ENCODE measurements at places on chromosomes 2 and 18.

DNA sequence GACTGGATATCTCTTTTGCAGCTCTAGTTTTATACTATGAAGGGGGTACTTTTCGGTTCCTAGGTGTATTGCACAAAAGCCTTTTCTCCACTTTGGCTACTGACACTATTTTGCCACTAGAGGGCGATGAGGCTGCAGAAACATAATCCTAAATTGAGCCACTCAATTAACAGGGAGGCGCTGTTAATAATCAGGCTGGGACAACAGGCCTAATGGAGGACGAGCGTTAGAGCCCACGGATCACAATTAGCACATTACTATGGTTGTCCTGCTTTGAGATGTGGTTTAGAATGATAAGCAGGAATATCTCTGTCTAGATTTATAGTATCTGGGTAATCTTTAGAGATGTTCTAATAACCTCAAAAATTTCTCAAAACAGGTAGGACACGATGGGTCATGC is 62.2 kb upstream of the PMAIP1 start:
- DNase-seq = peak; percentile 83

- no peak for DNase-seq
Observed at GRCh38 chr2:231800493-231801091, 14.3 kb downstream of the COPS7B start.

DNA sequence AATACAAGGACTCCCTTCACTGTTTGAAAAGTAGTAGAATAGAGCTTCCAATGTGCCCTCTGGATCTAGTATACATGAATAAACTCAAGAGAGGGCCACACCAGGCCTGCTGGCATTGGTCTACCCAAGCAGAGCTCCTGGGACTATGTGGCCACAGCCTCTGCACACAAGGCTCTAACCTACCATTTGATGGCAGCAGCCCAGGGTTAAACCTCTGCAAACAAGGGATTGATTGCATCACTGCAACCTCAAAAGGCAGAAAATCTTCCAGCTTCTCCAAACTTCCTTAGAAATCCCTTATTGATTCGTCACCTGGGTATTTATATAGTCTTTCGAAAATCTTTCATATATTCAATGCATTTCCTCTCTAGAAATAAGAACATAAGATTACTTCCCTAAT is 147.6 kb upstream of the SETBP1 start:
- no peak for DNase-seq

DNA sequence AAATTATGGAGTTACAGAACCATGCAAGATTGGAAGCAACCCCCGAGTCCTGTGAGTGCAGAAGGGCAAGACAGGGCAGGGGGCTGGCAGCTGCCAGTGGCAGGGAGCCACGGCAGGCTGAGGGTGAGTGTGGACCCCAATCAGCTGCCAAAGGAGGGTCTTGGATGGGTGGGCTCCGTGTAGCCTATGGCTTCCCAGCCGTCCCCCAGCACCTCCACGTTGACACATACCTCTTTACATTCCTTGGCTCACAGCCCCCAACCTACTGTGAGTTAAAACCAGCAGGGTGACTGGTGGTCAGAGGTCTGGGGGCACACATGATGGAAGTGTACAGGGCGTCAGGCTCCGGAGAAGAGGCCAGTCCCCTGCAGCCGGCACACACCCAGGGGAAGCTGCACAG is 60.9 kb upstream of the SALL3 start:
- DNase-seq = no peak

GRCh38 chr2:74991977-74992376 is 33.5 kb downstream of the POLE4 start:
- DNase-seq = no peak

- DNase-seq = no peak
Observed at GRCh38 chr2:75002007-75002406, 43.6 kb downstream of the POLE4 start.

- DNase-seq = no peak
Observed at GRCh38 chr2:29561181-29561580, 360.2 kb downstream of the ALK start.

- no peak for DNase-seq
Observed at GRCh38 chr2:101479328-101479727, 4.4 kb upstream of the RFX8 start.

DNA sequence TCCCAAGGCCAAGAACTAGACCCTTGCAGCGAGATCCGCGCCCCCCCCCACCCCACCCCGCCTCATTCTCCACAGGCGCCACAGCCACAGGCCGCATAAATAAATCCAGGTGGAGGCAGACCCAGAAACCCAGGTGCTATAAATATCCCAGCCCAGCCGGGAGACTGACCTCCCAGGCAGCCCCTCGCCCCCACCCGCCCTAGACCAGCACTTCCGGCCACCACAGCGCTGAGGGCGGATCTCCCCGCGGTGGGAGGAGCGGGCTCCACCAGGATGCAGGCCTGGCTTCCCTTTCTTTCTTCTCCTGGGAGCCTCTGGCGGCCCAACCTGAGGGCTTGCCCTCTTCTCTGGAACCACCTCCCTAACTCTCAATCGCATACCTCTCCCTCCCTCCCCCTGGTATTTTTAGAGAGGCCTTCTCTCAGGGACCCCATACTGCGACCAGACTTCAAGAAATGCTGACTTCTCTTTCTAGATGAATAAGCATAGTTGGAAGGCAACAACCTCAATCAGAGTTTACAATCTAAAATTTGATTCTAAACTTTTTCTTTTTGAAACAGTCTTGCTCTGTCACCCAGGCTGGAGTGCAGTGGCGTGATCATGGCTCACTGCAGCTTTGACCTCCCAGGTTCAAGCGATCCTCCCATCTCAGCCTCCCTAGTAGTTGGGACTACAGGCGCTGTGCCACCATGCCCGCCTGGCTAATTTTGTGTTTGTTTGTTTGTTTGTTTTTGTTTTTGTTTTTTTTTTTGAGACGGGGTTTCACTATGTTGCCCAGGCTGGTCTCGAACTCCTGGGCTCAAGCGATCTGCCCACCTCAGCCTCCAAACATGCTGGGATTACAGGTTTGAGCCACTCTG is 55.0 kb downstream of the PKDCC start:
- DNase-seq = peak; percentile 62

- DNase-seq = no peak
Observed at GRCh38 chr2:177888581-177888980, 184.0 kb downstream of the PDE11A start.

- DNase-seq = no peak
Observed at GRCh38 chr2:9388199-9388681, 35.1 kb downstream of the ITGB1BP1 start.

DNA sequence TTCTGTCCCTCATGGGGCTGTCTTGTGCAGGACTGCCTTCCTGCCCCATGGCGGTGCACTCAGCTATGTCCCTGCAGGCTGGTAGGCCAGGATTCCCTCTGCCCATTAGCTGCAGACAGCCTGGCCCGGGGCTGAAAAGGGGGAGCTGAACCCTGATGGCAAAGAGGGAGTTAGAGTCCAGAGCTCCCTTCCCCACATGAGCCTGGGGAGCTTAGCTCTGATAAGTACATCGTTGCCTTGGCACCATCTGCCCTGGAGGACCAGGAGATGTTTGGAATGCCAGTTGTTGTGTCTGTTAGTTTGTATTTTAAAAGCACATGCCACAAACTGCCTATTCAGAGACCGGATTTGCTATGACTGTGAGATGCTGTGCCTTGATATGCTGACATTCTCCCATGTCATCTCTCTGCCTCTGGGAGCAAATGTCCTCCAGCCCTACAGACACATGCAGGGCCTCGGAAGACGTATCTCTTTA is 65.1 kb upstream of the AFF3 start:
- DNase-seq = no peak

DNA sequence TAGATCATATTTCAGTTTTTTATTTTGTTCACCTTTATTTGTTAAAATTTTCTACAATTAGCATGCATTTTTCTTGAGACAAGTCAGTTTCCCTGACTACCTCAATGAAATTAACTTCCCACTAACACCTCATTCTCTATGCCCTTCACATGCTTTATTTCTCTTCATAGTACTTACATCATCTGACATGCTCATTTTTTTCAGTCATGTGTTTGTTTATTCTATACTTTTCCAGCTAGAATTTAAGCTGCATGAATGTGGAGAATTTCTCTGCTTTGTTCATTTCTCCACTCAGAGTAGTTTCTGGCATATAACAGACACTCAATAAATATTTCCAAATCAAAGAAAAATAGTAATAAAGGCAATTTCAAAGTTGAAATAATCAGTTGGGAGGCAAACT is 78.9 kb upstream of the SCN7A start:
- DNase-seq = no peak

DNA sequence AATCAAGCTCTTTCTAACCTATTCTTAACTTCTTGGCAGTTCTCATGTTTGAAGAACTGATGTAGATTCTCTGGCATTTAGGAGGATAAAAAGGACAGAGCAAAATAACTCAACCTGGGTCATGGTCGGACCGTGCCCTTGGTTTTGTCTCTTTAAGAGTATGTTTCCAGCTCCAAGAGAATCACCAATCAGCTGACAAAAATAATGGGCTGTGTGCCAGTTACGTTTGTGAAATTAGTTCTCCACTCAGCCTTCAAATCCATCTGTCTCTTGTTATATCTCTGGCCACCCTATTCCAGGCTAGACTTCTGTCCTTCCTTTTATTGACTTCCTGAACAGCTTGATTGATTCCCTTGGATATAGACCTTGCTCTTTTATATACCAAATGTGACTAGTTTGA is 225.7 kb downstream of the EPHA4 start:
- no peak for DNase-seq

DNA sequence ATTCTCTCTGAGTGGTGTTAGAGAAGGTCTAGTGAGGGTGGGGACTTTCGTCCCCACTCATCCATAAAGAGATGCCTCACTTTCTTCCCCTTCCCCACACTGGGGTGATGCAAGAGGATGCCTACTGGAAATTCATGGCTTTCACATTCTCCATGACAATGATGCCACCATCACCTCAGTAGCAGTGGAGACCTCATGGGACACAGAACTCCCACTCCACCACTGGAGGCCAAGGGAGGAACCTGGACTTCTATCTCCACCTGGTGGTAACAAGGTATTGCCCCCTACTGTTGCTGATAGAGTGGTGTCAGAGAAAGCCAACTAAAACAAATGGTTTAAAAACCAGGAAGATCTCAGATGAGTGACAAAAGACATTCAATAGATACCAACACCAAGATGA is 110.9 kb downstream of the INHBB start:
- no peak for DNase-seq

DNA sequence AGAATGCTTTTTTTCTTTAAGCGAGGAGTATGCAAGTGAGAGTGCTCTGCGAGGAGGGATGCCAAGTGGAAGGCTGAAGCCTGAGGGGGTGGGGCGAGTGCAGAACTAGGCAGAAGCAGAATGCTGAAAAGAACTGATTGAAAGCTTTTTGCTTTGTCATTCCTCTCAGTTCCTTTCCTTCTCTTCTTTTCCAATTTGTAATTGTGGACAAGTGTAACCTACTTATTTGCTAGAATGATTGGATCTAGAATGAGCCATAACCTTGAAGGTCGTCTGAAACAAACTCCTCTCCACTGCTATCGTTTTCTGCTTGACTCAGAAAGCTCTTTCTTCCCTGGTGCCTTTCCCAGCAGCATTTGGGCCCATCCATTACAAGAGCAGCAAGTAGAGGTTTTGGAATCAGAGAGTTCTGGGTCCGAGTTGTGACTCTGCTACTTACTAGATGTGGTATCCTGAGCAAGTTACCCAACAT is 115.3 kb downstream of the METTL8 start:
- DNase-seq = no peak

DNA sequence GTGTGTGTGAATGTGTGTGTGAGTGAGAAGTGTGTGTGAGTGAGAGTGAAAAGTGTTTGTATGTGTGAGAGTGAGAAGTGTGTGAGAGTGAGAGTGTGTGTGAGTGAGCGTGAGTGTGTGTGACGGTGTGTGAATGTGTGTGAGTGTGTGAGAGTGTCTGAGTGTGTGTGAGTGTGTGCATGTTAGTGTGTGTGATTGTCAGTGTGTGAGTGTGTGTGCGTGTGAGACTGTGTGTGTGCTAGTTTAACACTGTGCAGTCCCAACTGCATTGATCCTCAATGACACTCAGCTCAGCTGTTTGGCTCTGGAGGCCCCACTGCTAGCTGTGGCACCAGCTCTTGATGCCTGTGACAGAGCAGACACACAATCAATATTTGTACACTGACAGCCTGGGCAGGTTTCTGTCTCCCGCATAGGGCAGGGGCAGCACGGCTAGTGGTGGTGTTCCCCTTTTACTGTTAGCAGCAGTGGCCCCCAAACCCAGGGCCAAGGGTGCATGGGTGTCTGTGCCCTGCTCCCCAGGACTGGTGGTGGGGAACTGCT is 135.0 kb downstream of the INHBB start:
- DNase-seq = no peak

- no peak for DNase-seq
Observed at GRCh38 chr2:195330513-195330956, 326.5 kb upstream of the SLC39A10 start.

DNA sequence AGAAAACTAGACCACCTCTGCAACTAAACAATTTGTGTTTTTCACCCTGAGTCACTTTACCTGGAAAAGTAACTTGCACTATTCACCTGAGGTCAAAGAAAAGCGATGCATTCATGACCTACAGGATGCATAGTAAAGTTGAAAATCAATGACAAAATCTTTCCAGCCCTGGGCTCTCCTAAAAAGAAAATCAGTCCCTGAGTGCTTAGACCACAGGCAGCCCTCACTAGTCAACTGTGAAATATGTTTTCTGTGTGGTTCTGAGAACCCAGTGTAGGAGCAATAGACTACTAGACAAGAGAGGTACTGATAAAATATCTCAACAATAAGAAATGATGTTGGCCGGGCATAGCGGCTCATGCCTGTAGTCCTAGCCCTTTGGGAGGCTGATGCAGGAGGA is 133.1 kb downstream of the TXNL1 start:
- DNase-seq = no peak

GRCh38 chr18:13366131-13366530 is 147.6 kb downstream of the LDLRAD4 start:
- no peak for DNase-seq

GRCh38 chr2:231464576-231465540 is 574 bp upstream of the NCL start:
- peak; percentile 97 for DNase-seq

- DNase-seq = no peak
Observed at GRCh38 chr2:12035029-12035720, 288.7 kb downstream of the LPIN1 start.

GRCh38 chr2:171592036-171592555 is 69.8 kb downstream of the CYBRD1 start:
- DNase-seq = no peak

- no peak for DNase-seq
Observed at GRCh38 chr2:1731963-1732768, 12.1 kb downstream of the PXDN start.

Data from natural killer cell treated with Interleukin-12 subunit alpha and Interleukin-12 subunit beta and Interleukin-15 and Interleukin-18, amount 100 ng/mL, for 72 hours (primary cell).